ENCODE measurements at places on chromosomes 7 and 10.
A peak's percentile ranks its signal among the peaks of the same experiment; 100 is the strongest.

DNA sequence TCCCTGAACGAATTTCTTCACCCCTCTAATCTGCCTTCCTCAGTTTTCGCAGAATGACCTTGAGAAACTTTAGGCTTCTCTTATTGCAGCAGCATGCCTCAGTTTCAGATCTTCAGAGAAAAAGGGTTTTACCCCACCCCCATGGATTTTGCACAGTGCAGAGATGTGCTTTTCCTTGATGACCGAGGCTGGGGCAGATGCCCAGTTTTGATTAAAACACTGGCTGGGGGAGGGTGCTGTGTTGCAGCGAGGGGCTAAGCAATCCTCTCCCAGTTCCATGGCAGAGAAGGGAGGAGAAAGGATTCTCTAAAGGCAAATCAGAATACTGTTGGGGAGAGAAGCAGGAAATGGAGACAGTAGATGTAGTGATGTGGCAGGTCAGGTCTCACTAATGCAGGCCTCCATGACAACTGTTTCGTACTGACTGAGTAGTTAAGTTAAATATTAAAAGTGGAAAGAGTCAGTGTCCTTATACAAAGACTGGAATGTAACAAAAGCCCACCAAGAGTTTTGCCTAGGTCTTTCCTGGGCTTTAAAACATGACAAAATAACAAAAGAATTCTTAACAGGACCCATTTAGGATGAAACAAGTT lies 50.8 kb upstream of the PDZD8 start:
- DNase-seq, result no peak

DNA sequence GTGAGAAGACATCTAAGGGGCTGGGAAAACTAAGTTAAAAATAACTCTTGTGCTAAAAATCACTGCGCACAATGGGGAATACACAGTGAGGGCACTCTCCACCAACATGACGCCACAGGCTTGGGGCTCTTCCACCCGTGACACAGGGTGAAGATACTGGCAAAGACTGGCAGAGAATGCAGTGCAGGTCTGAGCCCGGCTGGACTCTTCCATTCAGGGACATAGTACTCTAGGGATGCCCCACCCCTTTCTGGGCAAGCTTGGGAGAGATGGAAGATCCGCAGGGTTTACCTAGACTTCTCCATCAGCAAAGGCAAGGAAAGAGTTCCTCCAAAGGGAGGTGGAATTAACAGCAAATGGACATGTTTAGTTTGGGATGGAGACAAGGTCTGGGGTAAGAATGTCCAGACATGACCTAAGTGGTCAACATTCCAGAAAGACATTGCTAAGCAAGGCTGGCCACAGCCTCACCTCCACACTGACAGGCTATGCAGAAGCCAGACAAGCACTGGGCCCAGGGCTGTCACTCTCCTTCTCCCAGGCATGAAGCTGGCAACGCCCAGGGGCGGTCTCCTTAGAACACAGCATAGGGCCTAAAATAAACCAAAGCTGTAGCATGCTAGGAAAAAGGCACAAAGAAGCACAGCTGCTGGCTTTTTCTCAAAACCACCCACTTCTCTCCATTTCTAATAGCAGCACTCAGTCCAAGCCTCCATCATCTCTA lies 28.1 kb downstream of the XPNPEP1 start:
- DNase-seq, result no peak

- no peak for DNase-seq
Observed at GRCh38 chr7:21980926-21981500, 35.3 kb upstream of the CDCA7L start.

GRCh38 chr10:102310361-102311024 lies 65.2 kb downstream of the GBF1 start:
- no peak for DNase-seq

GRCh38 chr10:103690281-103690680 lies 165.1 kb downstream of the SH3PXD2A start:
- no peak for DNase-seq

GRCh38 chr7:138099813-138100212 lies 23.6 kb downstream of the AKR1D1 start:
- no peak for DNase-seq

- no peak for DNase-seq
Observed at GRCh38 chr7:54778166-54778565, 19.2 kb upstream of the SEC61G start.

- DNase-seq, result no peak
Observed at GRCh38 chr10:11004144-11005077, 13.3 kb upstream of the CELF2 start.

- DNase-seq, result no peak
Observed at GRCh38 chr7:31318313-31318712, 22.2 kb downstream of the NEUROD6 start.

DNA sequence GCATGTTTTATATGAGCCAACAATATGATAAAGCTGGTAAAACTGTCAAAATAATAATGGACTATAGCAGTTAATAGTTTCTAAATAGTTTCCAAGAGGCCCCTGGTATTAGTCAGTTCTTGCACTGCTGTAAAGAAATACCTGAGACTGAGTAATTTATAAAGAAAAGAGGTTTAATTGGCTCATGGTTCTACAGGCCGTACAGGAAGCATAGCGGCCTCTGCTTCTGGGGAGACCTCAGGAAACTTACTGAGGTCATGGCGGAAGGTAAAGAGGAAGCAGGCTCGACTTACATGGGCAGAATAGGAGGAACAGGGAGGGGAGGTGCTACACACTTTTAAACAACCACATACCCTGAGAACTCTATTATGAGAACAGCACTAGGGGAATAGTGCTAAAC lies 104.6 kb downstream of the PPP1R9A start:
- DNase-seq, result no peak

DNA sequence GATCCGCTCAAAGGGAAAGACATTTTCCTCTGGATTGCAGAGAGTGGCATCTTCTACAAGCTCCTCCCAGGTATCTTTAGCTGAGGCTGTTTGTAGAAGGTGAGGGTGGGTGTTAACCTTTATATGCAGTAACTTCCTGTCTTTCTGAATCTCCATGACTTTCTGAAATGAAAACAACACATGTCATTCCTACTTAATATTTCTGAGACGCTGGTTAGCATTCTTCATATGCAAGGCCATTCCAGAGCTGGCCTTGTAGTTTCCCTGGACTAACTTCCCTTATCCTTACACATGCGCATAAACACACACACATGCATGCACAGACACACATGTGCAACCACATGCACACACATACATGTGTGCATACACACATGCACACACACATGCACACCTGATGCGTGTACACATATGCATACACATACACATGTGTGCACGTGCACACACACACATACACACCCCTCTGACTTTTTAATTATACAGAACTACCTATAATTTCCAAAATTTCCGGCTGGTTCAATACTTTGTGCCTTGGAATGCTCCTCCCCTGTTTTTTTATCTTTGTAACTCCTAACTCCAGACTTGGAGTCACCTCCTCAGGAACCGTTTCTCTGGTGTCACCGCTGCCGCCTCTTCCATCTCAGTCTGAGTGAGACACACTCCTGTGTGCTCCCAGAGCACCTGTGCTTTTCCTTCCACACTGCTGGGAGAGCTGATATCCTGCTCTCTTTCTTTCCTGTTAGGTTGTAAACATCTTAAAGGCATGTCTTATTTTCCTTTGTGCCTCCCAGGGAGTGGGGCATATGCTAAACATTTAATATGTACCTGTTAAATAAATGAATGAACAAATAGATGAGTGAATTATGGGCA lies 55.2 kb downstream of the LRRC18 start:
- no peak for DNase-seq

DNA sequence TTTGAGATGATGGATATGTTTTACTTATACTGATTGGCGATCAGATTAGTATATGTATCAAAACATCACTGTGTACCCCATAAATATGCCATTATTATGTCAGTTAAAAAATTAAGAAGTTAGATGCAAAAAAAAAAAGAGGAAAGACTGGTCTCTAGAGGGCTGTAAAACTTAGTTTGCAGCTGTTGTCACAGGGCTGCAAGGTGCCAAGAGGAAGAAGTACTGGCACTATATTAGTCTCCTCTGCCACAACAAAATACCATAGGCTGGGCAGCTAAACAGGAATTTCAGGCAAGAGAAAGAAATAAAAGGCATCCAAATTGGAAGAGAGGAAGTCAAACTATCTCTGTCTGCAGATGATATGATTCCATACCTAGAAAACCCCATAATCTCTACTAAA lies 177.8 kb upstream of the PLPP4 start:
- DNase-seq, result no peak

- peak; percentile 46 for DNase-seq
Observed at GRCh38 chr10:101297901-101298486, 56.0 kb upstream of the BTRC start.

GRCh38 chr7:66539264-66539623 lies 89.4 kb upstream of the KCTD7 start:
- DNase-seq, result no peak

DNA sequence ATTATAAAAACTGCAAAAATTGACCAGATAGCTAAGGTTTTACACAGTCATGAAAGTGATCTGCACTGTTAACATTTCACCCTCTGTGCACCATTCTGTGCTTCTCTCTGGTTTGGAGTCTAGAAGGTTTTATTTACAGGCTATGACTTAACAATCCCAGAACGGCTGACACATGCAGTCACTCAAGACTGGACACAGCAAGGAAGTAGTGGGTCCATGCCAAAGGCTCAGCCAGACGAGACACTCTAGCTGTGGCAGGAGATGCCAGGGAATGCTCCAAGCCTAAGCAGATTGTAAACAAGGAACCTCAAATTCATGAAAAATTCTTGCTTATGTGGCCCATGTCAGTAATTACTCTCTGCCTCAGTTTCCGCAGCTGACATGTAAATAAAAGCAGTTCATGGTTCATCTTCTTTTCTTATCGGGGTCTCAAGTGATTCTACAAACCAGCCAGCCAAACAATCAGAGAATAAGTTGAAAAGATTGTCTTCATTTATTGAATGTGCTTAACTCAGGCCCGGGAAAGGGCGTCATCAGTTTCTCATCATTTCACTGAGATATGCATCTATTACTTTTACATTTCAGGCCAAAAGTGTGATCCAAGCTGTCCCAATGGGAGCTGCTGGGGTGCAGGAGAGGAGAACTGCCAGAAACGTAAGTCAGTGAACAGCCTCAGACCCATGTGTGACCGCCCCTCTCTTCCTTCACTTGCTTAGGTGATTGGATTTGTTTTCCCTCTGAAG lies 132.1 kb downstream of the EGFR start:
- DNase-seq, result no peak

- no peak for DNase-seq
Observed at GRCh38 chr10:1268831-1269230, 212.6 kb downstream of the WDR37 start.

DNA sequence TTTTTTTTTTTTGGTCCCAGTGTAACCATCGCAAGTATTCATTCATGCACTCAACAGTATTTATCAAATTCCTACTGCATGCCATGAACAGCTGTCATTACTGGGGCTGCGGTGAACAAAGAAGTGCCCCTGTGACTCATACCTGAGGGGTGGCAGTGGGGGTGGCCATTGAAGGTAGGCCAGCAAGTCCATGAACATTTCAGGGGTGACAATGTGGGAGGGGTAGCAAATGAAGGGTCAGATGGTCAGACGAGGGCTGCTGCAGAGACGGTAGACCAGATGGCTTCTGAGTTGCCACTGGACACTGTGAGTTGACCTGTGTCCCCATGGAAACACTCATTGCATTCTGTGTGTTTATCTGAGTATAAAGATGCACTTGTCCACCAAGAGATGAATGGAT lies 92.5 kb upstream of the PITRM1 start:
- DNase-seq, result no peak

DNA sequence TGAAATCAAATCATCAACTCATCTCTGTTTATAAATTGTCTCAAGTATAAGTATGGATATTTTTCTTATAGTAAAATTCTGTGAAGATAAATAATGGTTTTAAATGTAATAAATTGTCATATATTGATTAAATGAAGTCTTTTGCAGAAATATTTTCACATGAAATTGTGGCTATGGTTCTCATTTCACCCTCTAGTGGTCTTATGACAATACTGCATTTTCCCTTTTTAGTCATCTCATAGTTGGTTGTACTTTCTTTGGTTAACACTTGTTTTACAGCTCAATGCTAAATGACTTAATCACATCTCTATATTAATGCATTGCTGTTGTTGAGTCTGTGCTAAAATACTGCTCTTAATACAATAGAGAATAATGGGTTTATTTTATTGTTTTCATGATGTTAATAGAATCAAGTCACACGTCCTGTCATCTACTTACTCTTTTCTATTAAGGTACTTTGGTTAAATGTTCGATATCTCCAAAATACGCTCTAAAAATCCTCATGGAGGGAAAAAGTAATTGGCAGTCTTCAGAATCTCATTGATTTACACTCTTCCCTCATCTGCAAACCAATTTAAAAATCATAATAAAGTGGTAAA lies 38.0 kb upstream of the CACNA2D1 start:
- DNase-seq, result no peak

DNA sequence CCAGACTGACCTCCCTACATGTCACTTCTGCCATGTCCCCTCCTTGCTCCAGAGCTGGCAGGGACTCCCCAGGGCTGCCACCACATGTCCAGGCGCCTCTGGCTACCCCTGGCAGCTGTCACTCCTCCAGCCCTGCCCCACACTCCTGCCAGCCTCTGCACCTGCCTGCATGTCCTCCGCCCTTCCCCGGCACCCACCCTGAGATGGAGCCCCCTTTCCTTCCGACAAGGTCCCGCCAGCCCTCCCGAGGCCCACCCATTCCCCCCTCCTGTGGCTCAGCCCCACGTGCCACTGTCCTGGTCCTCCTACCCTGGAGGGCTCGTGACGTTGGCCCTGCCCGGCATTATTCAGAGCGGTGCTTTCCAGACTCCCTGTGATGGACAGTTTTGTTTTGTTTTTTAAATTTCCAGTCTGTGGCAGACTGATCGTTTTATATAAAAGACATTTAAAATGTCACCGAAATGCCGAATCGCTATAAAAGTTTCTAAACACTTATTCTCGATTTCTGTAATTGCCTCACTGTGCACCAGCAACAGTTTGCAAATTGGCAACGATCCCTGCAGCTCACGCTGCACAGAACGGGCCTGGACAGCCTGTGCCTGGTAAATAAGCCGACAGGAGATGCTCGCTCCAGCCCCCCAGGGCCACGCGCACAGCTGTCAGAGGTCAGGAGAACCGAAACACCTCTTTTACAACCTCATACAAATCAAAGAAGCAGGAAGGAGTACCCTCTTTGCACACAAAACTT lies 111.1 kb upstream of the SH2B2 start:
- no peak for DNase-seq

DNA sequence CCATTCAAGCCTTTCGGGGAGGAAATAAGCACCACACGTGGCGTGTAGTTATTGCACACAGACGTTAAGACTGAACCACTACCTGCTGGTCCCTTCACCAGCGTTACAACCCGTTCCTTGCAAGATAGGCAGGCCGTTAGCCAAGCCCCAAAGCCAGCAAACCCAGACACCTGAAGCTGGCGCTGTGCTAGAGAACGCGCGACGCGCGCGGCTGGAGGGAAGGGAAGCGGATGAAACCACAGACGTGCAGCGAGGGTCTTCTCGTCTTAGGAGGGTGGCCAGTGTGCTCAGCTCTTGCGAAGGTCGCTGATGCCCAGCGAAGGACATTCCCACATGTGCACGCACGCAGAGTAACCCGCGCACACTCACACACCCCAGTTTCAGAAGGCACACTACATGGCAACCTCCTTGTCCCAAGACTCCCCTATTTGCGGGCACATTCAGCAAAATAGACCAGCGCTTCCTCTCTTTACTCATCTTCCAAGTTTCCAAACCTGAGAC lies 980 bp downstream of the TMEM26 start:
- DNase-seq, result no peak
